ENCODE measurements at places on chromosomes 7 and 10.

DNA sequence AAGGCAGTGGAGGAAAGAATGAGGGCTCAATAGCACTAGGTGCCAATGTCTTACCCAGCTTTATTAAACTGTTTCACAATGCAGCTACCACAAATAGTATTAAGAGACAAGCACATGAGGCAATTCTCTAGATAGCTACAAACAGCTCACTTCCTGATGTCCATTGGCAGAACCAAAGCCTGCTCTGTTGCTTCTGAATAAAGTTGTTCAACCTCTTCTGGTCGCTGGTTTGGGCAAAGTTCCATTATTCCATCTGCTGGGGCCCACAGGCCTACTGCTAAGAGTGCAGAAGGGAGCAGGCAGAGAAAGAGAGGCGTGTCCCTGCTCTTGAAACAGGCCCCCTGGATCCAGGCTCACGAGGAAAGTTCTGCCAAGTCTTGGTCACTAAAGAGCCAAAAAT is 173.9 kb downstream of the ZNF438 start:
- peak; percentile 94 for DNase-seq

DNA sequence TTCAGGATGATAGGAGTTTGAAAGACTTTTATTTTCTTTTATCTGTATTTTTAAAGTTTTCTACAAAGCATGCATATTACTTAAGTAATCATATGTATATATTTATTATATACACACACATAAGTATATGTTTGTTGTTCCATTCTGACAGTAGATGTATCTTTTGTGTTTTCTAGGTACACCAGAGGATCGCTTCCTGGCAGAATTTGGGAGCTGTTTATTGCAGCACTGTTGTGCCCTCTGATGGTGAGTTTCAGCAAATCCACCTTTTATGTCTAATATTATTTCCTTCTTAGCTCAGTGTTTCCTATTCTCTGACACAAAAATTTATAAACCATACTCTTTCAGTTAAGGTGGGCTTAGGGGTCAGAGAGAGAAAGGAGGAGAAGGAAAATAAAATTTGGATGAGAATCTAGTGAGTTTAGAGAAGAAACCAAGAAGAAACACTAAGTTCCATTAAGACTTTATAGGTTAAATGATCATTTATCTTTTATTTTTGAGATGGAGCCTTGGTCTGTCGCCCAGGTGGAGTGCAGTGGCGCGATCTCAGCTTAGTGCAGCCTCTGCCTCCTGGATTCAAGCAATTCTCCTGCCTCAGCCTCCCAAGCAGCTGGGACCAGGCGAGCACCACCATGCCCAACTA is 59.2 kb upstream of the OIT3 start:
- peak; percentile 74 for DNase-seq

DNA sequence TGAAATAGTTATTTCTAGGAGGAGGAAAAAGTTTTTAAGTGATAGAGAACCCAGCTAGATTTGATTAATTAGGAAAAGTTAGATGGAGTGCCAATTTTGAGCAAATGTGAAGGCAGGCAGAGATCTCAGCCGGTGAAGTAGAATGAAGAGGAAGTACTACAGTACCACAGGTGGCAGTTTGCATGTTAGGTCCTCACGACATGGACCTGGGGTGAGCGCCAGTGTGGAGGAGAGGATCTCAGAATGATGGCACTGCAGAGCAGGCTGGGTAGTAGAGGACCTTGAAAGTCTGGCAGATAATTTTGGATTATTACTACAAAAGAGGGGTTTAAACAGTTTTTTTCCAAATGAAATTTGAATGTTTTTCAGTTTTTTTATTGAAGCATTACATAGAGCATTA is 81.1 kb downstream of the GNAI1 start:
- DNase-seq = no peak

- peak; percentile 47 for DNase-seq
Observed at GRCh38 chr7:45089341-45089891, 647 bp upstream of the NACAD start.

DNA sequence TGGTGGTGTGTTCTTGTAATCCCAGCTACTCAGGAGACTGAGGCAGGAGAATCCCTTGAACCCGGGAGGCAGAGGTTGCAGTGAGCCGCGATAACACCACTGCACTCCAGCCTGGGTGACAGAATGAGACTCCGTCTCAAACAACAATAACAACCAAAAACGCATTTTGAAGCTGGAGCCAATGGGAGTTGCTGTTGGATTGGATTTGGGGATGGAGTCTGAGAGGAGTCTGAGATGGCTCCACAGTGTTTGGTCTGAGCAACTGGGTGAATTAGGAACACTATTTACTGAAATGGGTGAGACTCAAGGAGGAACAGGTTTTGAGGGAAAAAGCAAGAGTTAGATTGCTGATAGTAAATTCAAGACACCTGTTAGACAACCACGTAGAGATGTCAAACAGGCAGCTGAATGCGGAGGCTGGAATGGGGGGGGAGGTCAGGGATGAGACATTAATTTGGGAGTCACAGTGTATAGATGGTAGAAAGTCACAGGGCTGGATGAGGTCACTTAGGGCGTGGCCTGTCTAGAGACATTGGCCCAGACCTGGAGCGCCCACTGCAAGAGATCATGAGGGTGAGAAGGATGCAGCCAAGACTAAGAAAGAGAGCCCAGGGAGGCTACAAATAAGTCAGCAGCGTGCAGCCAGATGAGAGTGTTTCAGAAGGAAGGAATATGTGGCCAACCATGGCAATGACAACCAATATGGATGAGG is 56.4 kb downstream of the CYCS start:
- no peak for DNase-seq

- DNase-seq = peak; percentile 54
Observed at GRCh38 chr7:2321020-2321419, 6.8 kb upstream of the SNX8 start.

GRCh38 chr10:126198681-126199080 is 189.6 kb downstream of the ADAM12 start:
- DNase-seq = no peak

GRCh38 chr7:43701500-43701854 is 27.8 kb downstream of the COA1 start:
- no peak for DNase-seq

GRCh38 chr7:141102436-141102835 is 28.6 kb downstream of the TMEM178B start:
- DNase-seq = no peak

GRCh38 chr7:36280840-36281812 is 108.5 kb upstream of the ANLN start:
- DNase-seq = peak; percentile 88

- DNase-seq = no peak
Observed at GRCh38 chr10:132958883-132959558, 16.7 kb upstream of the CFAP46 start.

GRCh38 chr10:69835233-69835632 is 33.5 kb downstream of the COL13A1 start:
- DNase-seq = no peak

DNA sequence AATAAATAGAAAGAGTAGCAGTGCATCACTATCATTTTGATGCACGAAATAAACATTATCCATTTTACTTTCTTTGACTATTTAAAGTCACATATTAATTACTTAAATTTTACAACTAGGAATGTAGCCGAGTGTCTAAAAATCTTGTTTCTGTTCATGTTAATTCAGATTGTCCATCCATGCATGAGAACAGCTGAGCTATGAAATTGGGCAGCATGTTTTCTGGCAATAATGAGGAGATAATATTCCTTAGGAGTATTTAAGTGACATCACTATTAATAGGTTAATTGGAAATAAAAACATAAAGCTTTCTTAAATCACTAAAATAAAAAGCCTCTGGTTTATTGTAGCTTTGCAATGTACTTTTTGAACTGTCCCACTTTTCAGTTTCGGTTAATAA is 293.8 kb downstream of the PHTF2 start:
- DNase-seq = no peak

DNA sequence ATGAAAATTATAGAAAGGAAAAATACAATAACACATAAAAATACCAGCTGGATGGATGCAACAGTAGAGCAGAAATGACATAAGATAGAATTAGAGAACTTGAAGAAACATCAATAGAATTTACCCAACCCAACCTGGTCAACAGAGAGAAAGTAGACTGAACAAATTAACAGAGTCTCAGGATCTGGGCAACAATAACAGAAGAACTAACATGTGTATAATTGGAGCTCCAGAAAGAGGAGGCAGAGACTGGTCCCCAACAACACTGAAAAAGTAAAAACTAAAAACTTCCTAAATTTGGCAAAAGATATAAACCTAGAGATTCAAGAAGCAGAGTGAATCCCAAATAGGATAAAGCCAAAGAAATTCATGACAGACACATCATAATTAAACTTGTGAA is 458.8 kb downstream of the RPS24 start:
- no peak for DNase-seq

DNA sequence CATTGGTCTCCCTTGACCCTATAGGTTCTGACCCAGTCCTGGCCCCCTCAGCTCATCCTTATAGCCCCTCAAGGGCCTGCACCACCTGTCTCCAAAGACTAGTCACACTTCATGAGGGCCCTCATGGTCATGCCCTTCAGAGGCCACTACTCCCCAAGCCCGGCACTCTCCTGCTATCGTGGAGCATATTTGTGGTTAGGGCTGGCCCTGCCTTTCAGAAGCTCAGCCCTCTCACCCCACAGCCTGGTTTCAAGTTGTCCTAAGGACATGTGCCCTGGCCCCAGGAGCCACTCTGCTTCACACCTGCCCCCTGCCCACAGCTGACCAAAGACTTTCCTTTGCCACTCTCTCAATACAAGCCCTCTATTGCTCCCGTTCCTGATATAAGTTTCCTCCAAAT is 60.3 kb upstream of the LBX1 start:
- no peak for DNase-seq

- DNase-seq = no peak
Observed at GRCh38 chr7:33630359-33630758, 275.0 kb upstream of the BMPER start.

DNA sequence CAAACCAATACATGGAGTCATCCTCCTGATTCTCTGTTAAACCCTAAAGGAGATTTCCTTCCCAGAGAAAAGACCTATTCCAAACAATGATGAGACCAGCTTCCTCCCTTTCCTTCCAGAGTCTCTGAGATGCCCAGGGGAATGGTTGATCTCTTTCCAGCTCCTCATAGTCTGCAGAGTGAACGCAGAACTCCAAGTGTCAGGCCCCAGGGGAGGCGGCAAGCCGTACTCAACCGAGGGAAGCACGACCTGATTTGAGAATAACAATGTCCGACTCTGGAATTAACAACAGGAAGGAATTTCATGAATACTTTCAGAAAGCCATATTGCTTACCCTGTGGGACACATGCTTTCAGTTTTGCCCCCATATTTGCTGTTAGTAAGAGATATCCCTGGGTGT is 241.7 kb upstream of the GLI3 start:
- no peak for DNase-seq

GRCh38 chr7:159060440-159060839 is 84.2 kb downstream of the VIPR2 start:
- DNase-seq = no peak

DNA sequence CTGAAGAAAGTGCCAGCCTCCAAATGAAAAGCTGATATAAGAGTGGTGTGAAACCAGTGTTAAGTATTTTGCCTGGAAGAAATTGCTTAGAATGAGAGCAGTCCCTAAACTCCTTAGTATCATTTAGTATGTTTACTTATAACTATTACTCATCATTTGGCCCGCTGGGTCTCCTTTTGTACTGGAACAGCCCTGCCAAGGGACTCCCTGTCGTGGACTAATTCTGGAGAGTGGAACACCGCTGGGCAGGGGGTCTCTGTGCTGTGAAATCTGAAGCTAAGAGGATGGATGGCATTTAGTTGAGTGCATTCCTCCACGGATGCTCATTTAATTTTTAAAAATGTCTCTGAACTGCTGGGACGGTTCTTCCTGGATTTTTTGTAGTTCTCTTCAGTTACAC is 889.9 kb upstream of the C7orf33 start:
- no peak for DNase-seq

DNA sequence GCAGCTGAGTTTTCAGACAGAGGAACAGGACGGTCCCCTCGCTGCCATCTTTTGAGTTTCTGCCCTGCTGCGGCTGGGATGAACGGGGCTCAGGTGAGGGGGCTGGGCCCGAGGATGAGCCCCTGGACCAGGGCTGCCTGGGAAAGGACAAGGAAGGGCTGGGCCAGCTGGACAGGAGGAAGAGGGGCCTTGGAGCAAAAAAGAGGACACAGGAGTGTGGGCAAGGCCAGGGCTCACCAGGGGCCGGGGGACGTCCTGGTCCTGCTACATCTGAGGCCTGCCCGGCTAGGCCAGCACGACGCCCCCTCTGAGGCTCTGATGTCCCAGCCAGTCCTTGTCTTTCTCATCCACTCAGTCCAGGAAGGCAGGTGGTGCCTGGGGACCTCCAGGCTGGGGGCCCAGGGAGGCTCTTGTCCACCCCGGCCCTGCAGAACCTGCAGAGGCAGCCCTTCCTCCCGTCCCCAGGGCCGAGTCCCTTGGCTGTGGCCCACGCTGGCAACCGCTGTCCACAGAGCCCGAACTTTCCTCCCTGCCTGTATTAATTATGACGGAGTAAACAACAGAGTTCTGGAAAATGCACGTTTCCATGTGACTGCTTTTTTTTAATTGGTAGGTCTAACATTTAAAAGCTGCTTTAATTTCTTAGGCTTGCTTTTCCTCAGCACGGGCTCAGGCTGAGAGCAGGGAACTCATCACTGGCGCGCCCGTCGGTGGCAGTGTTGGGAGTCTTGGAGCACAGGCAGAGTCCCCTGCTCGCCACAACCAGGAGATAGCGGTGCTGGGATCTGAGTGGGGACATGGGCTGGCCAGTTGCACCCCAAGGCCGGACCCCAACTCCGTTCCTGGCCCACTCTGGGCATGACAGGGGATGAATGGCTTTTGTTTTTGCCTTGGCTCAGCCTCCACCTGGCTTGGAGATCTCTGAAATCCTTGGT is 187.7 kb downstream of the ELFN1 start:
- DNase-seq = no peak

- peak; percentile 51 for DNase-seq
Observed at GRCh38 chr7:42236266-42236975, 588 bp downstream of the GLI3 start.

GRCh38 chr10:68618234-68618633 is 58.1 kb downstream of the TET1 start:
- DNase-seq = peak; percentile 63

GRCh38 chr7:82194016-82194643 is 249.4 kb downstream of the CACNA2D1 start:
- DNase-seq = peak; percentile 72

- no peak for DNase-seq
Observed at GRCh38 chr7:91293840-91294239, 29.6 kb downstream of the FZD1 start.

GRCh38 chr7:102323914-102324195 is 32.4 kb downstream of the SPDYE6 start:
- no peak for DNase-seq

GRCh38 chr7:86968618-86969017 is 90.8 kb downstream of the ELAPOR2 start:
- DNase-seq = no peak

DNA sequence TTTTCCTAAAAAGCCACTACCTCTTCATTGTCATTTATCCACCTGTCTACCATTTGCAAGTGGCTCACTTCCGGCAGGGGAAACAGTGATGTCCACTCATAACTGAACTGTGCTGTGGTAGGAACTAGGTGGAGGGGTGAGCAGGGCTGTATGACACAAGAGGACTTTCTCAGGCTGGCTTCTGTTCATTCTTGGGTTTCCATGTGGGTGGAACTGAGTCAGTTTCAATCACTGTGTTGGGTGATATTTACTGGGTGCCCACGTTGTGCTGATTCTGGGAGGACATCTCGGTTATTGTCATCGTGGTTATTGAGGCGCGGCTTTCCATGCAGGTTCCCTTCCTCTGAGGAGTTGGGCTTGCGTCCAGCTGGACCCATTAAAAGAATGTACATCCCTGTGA is 38.8 kb downstream of the RAMP3 start:
- DNase-seq = no peak
